T follicular helper cell (primary cell): ENCODE measurements at places on chromosomes 13 and 19.

- no peak for DNase-seq
Measured at GRCh38 chr13:60260440-60260839, 96.7 kb upstream of the DIAPH3 start.

GRCh38 chr19:19121371-19121770 lies 16.9 kb downstream of the TMEM161A start:
- DNase-seq, result no peak

GRCh38 chr13:44396701-44397580 lies 23.3 kb downstream of the SERP2 start:
- no peak for DNase-seq

DNA sequence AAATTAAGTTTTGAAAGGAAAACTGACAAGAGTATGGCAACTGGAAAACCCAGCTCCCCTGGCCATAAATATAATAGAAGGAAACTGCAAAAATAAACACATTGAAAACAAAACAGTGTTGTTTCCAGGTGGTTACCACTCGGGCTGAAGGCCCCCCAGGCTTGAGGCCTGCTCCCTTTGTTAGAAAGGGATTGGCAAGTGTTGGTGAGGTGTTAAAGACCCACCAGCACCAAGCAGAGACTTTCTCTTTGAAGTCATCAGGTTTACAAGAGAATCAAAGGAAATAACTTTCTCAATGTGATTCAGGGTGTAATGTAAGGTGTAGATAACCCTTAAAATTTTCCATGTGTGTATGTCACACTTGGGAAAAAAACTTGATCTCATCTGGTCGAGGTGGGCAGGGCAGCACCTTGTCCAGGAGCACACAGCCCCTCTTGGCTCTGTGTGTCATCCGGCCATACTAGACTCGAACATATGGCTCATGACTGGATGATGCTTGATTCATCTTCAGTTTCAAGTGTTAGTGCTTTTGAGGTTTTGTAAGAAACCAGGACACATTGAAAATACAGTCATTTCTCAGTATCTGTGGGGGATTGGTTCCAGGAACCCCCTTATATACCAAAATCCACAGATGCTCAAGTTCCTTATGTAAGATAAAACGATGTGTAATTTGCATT lies 7.8 kb downstream of the ACTN4 start:
- DNase-seq, result no peak

DNA sequence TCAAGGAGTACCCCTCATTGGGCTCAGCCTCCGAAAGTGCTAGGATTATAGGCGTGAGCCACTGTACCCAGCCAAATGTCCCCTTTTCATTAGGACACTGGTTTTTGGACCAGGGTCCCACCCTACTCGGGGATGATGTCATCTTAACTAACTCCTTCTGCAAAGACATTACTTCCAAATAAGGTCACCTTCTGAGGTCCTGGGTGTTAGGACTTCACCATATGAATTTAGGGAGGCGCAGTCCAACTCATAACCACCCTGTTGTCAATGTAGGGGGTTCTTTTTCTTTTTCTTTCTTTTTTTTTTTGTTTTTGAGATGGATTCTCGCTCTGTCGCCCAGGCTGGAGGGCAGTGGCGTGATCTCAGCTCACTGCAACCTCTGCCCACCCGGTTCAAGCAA lies 32.7 kb upstream of the NFIC start:
- DNase-seq, result no peak

DNA sequence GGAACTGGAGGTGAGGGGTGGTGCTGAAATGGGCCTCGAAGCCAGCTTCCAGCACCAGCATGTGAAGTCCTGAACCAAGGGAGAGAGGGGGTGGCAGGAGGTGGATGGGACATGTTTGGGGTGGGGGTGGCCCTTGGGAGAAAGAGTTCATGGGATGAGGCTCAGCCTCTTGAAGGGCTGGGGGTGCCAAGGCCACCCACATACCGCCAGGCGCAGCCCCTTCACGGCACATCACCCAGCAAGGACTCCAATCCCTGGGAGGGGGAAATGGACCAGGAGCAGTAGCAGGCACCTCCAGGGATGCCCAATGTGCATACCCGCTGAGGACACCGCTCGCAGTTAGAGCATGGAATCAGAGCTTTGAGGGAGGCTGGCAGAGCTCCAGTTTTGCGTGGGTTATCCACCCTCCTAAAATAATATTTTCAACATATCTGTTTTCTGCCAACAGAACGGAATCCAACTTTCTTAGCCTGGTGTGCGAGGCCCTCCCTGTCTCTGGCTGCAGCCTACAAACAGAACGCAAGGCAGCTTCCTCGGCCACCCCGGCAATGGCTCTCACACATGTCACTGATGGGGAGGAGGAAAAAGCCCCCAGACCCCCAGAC lies 140.5 kb upstream of the VSTM2B start:
- no peak for DNase-seq

DNA sequence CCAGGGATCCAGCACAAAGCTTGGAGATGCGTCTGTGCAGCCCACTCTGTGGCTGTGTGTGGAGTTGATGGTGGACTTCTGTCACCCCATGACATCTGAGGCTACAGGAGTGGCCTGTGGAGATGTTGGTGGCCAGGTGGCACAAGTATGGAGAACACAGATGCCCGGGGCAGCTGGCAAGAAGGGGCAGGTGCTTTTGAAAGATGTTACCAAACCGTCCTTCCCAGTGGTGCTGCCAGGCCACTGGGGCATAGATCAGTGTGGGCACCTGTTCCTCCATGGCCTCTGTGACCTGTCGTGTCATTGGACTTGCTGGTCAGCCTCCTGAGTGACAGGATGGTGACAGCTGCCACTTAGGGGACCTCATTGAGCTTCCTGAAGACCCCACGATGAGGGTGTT lies 36.2 kb downstream of the KDM4B start:
- DNase-seq, result no peak

DNA sequence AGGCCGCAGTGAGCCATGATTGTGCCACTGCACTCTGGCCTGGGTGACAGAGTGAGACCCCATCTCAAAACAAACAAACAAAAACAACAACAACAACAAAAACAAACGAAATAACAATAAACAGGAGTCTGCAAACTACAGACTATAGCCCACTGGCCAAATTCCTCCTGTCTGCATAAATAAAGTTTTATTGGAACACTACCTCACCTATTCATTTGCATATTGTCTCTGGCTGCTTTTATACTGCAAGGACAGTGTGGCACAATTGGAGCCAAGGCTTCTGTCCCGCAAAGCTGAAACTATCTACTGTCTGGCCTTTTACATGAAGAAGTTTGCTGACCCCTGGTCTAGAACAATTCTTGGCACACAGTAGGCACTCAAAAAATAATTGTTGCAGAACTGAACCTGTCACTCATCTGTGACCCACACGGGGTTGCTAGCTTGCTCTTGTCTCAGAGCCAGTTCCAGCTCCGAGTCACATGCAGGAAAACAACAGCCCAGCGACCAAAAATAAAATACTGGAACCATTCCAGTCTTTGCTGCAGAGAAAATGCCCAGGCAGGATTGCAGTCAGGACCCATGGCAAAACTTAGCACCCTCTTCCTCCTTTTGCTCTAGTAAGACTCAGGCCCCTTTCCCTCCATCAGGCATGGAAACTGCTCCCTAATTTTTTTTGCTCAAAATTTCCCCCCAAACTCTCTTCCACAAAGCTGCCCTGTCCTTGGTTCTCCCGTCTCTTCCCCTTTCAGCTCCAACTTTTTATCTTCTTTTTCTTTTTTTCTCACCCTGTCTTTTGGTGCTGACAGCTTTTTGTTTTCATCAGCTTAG lies 4.8 kb upstream of the MYH14 start:
- DNase-seq, result no peak

GRCh38 chr19:14148751-14149410 lies 12.5 kb upstream of the ASF1B start:
- no peak for DNase-seq

DNA sequence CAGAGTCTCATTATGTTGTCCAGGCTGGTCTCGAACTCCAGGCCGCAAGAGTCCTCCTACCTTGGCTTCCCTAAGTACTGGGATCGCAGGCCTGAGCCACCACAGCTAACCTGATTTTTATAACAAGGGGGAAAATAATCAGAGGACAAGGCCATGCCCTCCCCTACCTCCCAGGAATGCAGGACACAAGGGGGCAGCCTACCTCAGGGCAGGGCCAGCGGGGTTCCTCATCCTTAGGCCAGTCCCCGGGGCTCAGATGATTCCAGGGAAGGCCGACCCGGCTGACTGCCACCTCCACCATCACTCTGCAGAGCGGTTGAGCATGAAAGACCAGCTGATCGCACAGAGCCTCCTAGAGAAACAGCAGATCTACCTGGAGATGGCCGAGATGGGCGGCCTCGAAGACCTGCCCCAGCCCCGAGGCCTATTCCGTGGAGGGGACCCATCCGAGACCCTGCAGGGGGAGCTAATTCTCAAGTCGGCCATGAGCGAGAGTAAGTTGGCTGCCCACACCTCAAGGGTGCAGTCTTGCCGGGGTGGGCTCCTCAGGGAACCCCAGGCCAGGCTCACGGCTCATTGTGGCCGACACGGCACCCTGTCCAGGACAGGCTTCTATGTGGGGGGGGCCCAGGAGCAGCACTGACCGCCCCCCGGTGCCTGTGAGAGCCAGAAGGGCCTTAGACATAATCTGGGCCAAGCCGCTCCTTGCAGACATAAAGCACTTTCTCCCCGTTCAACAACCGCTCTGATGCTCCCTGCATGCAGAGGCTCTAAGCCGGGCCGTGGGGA lies 26.8 kb downstream of the PEX11G start:
- DNase-seq, result no peak

DNA sequence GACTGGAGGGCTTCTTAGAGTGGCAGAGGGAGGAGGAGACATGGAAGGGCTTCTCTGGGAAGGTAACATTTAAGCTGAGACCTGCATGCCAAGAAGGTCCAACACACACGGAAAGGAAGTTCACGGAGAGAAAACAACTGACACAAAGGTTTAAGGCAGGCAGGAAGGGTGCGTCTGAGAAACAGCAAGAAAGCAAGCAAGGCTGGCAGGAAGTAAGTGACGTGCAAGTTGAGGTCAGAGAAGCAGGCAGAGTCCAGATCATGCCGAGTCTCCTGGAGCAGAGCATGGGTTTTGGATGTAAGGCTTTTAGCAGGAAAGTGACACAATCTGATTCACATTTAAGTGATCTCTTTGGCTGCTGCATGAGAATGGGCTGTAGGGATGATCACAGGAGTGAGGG lies 60.5 kb downstream of the ATP7B start:
- DNase-seq, result no peak

- no peak for DNase-seq
Measured at GRCh38 chr19:5851302-5851701, at the start of gene FUT3. TSS of gene FUT3 (minus strand) at chr19:5851449.

DNA sequence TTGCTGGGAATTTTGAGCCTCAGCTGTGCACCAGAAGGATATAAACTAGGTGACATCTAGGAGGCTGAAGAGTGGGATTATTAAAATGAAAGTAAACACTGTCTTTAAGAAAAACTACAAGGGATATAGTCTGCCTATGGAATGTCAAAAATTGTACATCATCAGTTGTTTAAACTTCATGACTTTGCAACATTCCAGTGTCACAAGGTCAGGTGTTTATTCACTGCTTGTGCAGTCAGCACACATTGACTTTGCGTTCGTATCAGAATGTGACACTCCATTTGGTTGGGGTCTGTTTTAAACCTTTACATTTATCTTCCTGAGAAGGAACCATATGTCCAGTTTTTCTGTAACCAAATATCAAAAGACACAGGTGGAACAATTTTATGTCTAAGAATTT lies 85.6 kb downstream of the KL start:
- DNase-seq, result no peak

DNA sequence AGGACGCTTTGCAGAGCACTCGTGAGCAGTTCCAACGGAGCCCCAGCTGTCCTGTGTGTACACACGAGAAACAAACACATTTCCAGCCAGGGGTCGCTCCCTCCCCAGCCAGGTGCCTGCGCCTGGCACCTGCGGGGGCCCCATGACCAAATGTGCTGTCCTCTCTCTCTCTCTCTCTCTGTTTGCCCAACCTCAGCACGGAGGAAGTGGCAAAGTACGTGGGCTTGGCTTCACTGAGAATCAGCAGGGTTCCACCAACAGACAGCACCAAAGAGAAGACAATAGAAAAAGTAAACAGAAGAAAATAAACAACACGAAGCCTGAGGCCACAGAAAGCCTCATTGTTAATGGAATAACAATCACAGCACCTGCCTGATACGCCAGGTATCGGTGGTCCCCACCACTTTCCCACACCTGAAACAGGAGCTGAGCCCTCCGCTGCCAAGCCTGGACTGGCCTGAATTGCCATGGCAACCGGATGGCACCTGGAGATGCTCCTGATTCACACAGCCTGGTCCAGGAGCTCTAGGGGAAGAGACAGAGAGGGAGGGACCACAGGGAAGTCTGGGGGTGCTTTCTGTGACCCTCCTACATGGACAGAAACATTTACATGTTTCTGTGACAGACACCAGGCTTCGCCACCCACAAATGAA lies 103.9 kb upstream of the CACNA1A start:
- DNase-seq, result no peak

- DNase-seq, result no peak
Measured at GRCh38 chr19:2214251-2214650, 21.9 kb downstream of the PLEKHJ1 start.

- no peak for DNase-seq
Measured at GRCh38 chr19:46785054-46785979, 3.1 kb downstream of the SLC1A5 start.

GRCh38 chr19:14440049-14440448 lies 6.9 kb downstream of the PKN1 start:
- peak; percentile 59 for DNase-seq

- no peak for DNase-seq
Measured at GRCh38 chr13:28328271-28328607, 166.7 kb downstream of the FLT1 start.

GRCh38 chr19:33096005-33096404 lies 15.0 kb downstream of the GPATCH1 start:
- no peak for DNase-seq

DNA sequence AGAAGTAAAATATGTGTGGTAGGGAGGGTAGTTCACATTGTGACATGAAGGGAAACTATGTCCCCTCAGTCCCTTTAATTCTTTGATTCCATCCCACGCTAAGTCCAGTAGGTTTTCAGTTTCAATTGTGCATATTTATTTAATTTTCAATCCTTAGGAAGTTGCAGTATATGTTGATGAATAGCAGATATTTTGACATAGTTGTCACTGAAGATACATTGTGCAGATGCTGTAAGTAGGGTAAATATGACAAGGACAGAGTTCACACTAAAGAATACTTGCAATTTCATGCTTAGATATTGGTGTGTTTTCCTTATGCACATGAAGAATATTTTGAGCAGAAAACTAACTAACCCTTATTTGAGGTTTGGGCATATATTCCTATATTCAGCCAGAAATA lies 595.4 kb upstream of the MIR17HG start:
- DNase-seq, result no peak

GRCh38 chr13:52945348-52945747 lies 83.3 kb upstream of the OLFM4 start:
- no peak for DNase-seq

- DNase-seq, result no peak
Measured at GRCh38 chr19:18855647-18856384, 24.1 kb downstream of the UPF1 start.
